ENCODE measurements at places on chromosomes 2 and 18.

DNA sequence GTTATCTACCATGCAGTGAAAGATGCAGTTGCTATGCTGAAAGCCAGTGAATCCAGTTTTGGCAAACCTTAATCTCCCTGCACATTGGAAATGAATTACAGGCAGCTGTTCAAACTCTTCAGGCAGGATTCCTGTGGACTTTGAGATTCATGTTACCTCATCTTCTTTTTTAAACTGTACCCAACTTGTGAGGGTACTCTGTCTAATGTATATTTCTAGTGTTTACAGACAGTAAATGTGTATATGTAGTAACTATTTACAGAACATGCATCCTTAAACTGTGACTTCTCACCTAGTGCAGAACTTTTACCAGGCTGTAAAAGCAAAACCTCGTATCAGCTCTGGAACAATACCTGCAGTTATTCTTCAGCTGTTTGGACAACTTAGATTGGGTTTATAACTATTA is 50.9 kb downstream of the KDM3A start:
- no peak for DNase-seq

DNA sequence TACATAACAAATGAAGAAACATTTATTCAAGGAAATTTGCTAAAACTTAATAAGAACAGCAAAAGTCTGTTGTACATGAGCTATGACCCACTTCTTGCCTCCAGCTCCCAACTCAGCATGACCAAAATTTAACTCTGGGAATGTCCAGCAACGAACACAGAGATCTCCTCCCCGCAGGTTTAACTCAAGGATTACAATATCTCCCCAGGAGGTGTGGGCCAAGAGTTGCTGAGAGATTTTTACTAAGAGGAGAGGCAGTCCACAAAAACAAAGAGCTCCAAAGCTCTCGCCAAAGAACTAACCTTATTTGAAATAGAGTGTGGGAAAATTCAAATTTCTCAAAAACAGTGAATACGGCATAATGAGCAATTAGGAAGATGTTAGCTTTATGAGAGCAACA is 318.5 kb downstream of the GRB14 start:
- DNase-seq: no peak

GRCh38 chr18:46337271-46337670 is 233.1 kb downstream of the HAUS1 start:
- no peak for DNase-seq

GRCh38 chr2:105731511-105731910 is 13.2 kb upstream of the NCK2 start:
- DNase-seq: no peak

DNA sequence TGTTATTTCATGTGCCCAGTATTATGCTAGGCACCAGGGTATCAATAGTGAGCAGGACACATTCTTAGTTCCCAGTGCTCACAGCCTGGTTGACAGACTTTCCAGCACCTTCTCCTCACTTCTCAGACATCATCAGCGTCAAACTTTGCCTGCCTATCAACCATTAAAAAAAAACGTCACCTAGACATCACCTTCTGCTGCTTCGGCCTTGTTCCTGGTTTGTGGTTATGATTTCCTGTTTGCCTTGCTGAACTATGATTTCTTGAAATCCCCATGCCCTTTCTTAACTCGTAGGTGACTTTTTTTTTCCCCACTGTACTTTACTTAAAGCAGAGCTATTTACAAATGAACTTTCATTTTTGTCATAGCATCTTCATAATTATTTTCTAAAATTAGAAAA is 60.4 kb upstream of the NABP1 start:
- peak; percentile 82 for DNase-seq

GRCh38 chr2:226738821-226739544 is 60.6 kb downstream of the IRS1 start:
- peak; percentile 18 for DNase-seq

- DNase-seq: no peak
Observed at GRCh38 chr2:235811446-235812184, 317.8 kb downstream of the AGAP1 start.

DNA sequence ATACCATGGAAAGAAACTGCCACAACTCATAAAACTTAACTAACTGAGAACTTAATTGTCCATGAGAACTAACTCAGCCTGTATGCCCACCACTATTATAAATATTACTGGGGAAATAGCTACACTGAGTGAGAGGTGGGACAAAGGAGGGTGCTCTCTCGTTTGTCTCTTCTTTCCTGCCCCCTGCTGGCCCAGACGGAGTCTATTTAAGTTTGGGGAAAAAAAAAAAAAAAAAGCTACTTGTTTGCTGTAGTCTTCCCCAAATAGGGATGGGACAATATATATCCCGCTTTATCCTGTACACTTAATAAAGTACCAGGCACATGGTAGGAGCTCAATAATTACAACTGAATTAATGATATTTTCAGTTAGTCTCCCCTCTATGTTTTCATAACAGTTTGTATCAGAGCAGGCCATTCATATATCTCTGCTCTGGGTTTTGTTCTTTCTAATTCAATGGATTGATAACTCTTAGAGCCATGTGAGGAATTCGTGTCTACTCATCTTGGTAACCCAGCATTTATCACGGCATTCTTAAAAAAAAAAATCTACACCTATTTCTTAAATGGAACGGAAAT is 647.6 kb upstream of the PKDCC start:
- DNase-seq: no peak

- no peak for DNase-seq
Observed at GRCh38 chr2:119266091-119266589, 42.5 kb downstream of the STEAP3 start.

GRCh38 chr2:4151521-4151920 is 448.1 kb downstream of the DCDC2C start:
- no peak for DNase-seq

GRCh38 chr2:108587621-108588020 is 53.4 kb downstream of the LIMS1 start:
- no peak for DNase-seq

GRCh38 chr2:66428986-66429612 is 5.8 kb upstream of the MEIS1 start:
- DNase-seq: no peak

DNA sequence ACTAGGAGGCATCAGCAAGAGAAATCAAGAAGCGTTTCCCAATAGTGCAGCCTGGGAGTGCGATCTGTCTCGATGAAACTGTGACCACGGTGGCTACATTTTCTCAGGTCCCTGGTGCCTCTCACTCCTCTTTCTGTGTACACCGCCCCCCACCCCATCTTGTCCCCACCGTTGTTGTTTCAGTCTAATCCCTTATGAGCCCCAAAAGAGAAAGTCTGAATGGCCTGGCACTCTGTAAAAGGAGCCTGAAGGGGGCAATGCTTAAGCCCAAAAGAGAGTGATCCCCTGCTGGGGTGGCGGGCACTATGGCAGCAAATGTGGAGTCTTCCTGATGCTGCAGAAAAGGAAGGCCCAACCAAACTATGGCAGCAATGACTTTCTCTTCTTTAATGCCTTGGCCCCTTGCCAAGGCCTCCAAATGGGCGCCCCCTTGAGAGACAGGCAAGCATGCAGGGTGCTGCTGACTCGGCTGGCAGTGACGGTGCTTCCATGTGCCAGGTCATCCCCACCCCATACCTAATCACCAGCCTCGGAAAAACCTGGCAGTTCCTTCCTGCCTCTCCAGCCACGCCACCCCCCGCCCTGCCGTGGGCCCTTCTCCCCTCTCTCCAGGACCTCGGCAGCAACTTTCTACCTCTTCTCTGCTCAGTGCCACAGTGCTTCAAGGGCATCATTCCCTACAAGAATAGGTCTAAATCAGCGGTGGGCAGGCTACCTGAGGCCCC is 123.0 kb downstream of the CYP26B1 start:
- DNase-seq: no peak

GRCh38 chr2:16084274-16084673 is 143.9 kb downstream of the MYCN start:
- no peak for DNase-seq

GRCh38 chr2:290090-290722 is 2.3 kb upstream of the ALKAL2 start:
- DNase-seq: no peak

DNA sequence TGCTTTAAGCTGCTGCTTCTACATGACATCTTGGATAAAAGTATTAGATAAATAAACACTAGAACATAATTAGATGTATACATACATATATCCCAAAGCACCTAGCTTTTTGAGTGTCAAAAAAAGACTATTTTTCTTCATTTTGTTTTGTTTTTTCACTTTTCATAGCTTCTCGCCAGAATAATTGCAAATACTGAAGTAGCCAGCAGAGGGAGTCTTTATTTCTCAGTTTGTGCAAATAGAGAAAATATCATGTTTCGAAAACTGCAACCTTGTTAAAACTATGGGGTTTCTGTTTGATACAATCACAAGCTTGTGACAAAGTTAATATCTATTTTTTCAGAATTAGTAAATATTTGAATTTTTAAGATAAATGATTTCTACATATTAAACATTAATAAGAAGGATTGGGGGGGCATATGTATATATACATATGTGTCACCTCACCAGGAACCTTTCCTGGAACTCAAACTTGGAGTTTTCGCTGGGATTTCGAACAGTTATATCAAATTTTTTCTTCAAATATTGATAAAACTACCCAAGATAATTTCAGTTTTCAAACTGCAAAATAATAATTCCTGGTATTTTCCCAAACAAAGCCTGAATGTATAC is 61.0 kb downstream of the GRB14 start:
- no peak for DNase-seq

DNA sequence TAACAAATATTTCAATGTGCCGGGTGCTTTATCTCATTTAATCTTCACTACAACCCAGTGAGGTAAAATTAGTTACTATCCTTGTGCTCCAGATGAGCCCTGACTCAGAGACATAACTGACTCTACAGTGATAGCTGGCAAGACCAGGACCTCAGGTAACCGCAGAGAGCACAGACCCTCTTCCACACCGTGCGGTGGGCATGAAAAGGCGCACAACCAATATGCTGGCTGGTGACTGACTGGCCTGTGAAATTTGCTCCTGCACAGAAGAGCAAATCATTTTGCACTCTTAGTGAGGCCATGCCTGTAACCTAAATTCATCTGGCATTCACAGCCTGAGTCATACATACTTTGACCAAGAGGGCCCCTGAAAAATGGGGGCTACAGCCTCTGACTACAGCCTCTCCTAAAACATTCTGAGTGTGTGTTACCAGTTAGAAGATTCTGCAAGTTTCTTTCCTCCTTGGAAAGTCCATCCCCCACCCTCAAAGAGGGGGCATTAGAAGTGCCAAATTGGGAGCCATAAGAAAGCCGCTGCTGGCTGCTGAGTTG is 22.4 kb upstream of the MSGN1 start:
- DNase-seq: no peak

DNA sequence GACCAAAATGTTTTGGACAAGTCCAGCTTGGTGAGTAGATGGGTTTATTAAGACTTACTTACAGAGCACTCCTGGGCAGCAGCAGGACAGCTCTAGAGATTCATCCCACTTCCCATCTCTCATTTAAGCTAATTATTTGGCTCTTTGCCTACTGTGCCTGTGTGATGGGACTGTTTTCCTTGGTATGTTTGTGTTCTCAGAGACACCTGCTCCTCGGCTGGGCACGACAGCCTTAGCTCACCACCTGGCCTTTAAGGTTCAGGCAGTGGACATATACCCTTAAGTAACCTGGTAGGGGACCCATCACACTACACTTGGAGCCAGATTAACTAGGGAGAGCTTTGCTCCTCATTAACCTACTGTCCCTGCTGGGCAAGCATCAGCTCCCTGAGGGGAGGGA is 41.7 kb upstream of the EFEMP1 start:
- DNase-seq: no peak

DNA sequence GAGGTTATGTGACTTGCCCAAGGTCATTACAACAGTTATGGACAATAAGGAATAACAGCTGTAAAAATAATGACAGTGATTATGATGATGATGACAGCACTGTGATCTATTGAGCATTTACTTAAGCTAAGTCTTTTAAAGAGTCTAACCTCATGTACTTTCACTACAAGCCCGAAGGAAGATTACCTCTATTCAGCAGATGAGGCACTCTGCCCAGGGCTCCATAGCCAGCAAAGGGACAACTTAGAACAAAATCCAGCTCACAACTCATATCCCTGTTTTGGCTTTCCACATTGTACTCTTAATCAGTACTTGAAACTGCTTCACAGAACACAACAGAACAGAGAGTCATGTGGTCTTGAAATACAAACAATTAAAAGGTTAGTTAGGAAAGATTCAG is 290.2 kb downstream of the ZNF385B start:
- DNase-seq: no peak

GRCh38 chr2:232525791-232526371 is at the start of gene CHRND:
Gene CHRND, plus strand, starts transcription at chr2:232526160. Its CDS starts 56 bp downstream, at chr2:232526216.
- no peak for DNase-seq

GRCh38 chr2:226215902-226216503 is 583.6 kb downstream of the IRS1 start:
- DNase-seq: peak; percentile 24

- no peak for DNase-seq
Observed at GRCh38 chr2:39735648-39736047, 43.4 kb downstream of the THUMPD2 start.

DNA sequence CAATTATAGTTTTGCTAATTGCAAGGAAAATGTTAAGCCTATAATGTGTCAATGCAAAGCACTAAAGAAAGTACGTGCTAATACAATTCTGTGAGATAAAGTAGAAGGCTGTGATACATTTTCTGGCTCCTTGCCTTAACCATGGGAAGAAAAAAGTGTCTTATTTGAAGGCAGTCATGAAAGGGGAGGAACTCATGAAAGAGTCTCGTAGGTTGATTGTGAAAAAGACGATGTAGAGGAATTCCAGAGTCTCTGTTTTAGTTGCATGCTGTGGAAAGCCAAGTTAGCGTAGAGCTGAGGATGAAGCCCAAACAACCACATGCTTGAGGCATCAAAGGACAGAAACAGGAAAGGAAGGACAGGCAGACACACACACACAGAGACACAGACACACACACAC is 214.1 kb downstream of the MEIS1 start:
- no peak for DNase-seq

DNA sequence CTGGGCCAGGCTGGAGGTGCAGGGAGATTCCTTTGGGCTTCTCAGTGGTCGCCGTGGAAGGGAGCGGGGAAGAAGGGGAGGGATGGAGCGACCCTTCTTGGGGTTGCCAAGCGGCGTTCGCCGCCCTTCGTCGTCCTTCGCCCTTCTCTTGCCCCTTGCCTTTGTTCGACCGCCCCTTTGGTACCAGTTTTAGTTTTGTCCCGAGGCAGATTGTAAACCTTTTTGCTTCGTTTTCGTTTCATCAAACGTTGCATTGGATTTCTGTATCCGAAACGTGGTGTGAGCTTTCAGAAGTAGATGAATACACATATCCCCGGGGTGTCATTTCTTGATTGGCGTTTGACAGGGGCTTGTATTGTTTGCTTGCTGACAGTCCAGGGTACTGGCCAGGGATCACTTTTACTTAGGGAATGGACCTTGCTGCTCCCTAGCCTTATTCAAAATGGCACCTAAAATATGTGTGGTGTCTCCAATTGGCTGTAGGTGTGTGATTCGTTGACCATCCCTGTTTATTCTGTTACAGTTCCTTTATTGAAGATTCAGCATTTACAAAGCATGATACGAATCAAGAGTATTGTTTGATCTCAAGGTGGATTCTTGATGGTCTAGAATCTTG is 788 bp downstream of the USP14 start:
- no peak for DNase-seq

GRCh38 chr2:96623116-96623515 is 15.0 kb downstream of the KANSL3 start:
- no peak for DNase-seq
